ENCODE measurements at places on chromosomes 6 and 20.

- DNase-seq: no peak
Measured at GRCh38 chr20:539848-540247, 3.7 kb downstream of the CSNK2A1 start.

DNA sequence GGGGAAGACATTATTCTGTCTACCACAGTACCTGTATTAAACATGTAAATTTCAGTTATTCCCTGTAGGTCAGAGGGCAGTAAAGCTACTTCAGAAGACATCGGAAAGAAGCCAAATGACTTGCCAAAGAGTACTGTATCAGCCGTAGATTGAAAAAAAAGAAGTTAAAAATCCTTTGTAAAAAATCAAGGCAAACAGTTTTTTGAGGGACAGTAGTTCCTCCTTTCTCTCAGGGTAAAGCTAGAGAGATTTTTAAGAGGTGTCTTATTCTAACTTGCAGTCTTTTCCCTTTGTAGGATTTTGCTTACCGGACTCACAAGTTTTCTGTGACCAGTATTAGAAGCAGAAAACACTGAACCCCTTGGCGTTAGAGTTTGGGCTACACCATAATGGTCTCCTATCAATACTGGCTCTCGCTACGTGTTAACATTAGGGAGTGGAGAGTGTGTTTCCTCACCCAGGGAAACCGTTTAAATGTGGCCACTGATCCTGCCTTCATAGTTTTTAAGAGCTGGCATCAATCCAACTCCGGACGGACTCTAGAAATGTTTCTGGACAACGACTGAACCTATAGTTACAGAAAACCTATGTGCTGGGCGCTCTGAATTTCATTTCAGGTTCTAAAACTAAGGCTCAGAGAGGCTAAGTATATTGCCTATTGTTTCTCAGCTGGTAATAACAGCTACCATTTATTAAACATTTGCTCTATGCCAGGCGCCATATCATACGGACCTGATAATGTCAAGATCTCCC is 1.3 kb upstream of the ASXL1 start:
- no peak for DNase-seq

GRCh38 chr6:511488-512137 is 120.1 kb downstream of the IRF4 start:
- DNase-seq: no peak

DNA sequence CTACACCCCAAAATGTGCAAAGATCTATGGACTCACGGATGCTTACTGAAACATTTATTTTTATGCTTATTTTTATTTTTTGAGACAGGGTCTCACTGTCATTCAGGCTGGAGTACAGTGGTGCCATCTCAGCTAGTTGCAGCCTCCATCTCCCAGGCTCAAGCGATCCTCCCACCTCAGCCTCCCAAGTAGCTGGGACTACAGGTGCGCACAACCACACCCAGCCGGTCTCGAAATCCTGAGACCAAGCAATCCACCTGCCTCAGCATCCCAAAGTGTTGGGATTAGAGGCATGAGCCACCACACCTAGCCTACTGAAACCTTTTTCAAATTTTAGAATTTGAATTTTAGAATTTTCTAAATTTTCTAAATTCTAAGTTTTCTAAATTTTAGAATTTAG is 50.8 kb upstream of the IPCEF1 start:
- no peak for DNase-seq

GRCh38 chr6:114253431-114253830 is 89.4 kb downstream of the HS3ST5 start:
- DNase-seq: no peak

- DNase-seq: no peak
Measured at GRCh38 chr6:158516098-158516497, 43.8 kb upstream of the TMEM181 start.

DNA sequence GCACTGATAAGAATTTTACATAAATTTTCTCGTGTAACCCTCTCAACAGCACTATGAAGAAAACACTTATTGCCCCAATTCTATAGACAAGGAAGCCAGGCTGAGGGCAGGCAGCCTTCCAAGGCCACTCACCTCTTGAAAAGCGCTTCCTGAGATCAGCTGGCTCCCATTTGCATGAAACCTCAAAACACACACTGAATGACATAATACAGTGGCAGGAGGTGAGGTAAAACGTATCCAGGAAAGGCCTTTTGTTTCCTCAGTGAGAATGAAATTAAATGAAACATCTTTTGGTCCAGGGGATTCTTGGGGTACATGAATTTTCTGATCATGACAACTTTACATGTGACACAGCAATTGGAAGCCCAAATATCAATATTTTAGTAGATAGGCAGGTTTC is 112.5 kb downstream of the WDR27 start:
- DNase-seq: no peak

DNA sequence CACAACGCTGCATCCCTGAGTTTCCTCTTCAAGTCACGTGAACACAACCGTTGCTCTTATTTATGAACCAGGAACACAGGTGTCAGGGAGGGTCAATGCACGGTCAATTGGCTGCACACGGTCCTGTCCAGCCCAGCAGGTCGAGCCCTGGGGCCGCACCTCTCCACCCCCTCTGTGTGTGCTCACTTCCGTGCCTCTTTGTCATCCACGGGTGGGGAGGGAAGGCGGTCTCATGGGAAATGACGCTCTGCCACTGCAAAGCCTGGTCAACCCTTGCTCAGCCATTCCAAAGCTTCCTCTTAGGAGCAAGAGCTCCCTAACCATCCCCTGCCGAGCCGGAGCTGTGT is 38.7 kb downstream of the DACT2 start:
- no peak for DNase-seq

GRCh38 chr6:35370785-35371493 is 28.6 kb downstream of the PPARD start:
- DNase-seq: no peak

- DNase-seq: no peak
Measured at GRCh38 chr6:40923880-40924279, 115.1 kb downstream of the UNC5CL start.
